ENCODE measurements at places on chromosomes 2 and 18.

DNA sequence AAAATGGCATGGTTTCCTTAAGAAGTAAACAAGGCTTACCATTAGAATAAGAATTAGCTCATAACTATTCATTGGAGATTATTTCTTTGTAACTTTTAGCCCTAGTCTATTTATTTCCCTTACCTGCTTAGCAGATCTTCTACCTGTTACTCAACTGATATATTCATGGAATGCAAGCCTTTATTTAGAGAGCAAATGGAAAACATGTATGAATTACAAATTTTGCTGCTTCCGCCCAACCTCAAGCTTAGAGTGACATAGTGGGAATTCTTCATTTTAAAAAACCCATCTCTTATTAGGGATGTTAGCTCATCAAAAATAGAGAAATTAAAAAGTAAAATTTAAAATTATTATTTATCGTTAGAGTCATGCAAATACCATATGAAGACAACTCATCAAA lies 110.9 kb downstream of the STRN start:
- no peak for DNase-seq

GRCh38 chr18:62777814-62778213 lies 62.5 kb downstream of the PHLPP1 start:
- no peak for DNase-seq

DNA sequence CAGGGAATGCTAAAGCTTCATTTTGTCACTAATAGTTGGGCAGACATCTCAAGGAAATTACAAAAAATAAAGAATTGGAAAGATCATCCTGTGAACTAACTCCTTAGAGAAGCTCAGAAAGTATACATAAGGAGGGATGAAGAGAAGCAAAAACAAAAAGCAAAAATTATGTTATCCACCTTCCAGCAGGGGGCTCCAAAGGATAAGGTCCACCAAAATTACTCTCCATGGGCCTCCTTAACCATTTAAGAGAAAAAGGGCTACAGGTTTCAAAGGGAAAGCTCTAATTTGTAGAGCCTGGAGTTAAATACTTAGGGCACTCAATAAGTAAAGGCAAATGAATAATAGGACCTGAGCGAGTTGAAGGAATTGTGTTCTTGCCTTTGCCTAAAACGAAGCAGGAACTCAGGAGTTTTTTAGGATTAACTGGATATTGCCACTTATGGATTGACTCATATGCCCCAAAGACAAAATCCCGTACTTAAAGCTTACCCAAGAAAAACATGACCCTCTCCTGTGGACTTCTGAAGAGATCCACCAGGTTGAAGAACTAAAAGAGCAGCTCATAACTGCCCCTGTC lies 1167.9 kb downstream of the DSC3 start:
- DNase-seq = no peak

- DNase-seq = no peak
Measured at GRCh38 chr2:240637116-240637900, 12.0 kb downstream of the GPR35 start.

GRCh38 chr2:226002438-226002837 lies 602.9 kb downstream of the NYAP2 start:
- peak; percentile 58 for DNase-seq

GRCh38 chr2:72797740-72798139 lies 28.1 kb downstream of the EXOC6B start:
- no peak for DNase-seq

- no peak for DNase-seq
Measured at GRCh38 chr2:8659092-8659734, 22.6 kb upstream of the ID2 start.

GRCh38 chr2:39513641-39514094 lies 76.6 kb upstream of the MAP4K3 start:
- peak; percentile 72 for DNase-seq

DNA sequence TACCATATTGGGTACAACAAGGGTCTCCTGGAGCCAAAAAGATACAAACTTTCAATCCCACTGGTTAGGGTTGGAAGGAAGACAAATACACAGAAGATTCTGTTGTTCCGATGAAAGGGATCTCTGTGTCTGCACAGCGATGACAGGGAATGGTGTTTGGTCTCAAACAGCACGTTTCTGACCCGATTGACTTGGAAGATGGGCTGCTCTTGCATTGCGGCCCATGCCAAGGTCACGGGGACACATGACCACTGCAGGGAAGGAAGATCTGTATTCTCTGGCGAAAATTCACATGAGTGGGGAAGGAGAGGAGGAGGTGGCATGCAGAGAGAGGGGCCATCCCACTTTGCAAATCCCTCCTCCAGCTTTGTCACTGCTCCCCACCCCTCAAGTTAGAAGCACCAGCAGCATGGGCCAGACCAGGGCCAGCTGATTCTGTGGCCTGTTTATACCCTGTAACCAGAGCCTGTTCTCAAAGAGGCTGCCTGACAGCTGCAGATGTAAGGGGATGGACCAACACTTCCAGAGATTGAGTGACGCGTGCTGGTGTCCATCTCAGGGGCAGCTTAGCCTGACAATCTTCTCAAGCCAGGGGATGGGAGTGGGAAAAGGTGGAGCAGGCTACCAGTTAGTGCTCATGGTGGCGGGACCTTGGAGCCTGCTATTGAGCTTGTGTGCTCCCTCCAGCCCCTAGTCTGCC lies 57.2 kb downstream of the TNP1 start:
- no peak for DNase-seq

DNA sequence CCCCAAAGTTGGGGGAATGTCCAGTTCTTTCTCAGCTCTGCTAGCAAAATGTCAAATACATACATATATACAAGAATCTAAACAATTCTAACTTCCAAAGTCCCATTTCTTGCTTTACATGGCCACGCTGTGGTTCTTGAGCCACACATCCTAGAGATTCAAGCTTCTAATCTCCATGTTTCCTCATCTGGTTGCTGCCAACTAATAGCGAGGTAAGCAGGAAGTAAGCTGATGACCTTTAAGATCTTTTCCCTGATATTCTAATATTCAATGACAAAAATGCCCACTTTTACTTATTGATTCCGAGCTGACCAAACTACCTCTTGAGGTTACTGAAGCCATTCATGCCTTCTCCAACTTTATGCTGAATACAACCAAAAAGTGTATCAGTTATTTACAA lies 3.3 kb downstream of the VPS54 start:
- DNase-seq = no peak

DNA sequence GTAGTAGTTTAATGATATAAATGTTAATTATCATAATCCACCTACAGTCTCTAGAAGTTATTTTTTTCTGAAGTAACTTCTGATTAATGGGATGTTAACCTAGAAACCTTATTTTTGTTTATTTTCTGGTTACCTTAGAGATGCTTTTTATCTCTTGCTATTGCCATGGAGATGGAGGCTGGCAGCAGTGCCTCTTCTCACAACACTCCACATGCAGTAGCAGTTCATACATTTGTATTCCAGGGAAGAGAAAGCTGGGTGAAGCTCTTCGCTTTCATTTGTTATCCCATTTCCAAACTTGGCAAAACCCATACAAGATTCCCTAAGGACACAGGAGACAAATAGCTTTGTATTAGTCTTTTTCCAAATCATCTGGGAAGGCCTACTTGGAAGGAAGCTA lies 1794.1 kb upstream of the LRRTM1 start:
- no peak for DNase-seq

DNA sequence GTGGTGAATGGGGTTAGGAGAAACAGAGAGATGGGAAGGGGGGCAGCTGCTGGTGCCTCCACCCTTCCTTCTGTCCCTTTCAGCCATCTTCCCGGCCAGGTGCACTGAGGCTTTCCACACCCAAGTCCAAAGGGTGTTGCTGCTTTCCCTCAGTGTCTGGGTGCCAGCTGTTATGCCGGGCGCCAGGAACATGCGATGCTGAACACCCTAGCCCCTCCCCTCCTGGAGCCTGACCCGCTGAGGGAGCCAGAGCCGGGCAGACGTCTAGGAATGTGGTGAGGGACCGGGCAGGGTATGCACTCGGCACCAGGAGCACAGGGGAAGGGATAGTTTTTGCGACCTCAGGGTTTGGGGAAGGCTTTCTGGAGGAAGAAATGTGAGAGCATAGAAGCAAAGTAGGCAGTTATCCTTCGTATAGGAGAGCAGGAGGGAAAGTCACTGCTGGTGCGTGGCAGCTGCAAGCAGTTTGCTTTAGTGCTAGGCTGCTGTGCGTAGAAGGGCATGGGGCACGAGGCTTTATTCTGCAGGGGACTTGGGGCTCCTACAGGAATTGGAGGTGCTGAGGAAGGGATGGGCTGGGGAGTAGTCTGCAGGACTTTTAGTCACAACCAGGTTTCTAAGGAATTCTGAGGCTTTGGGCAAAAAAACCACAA lies 147.7 kb downstream of the TSN start:
- DNase-seq = no peak
